ENCODE measurements at places on chromosomes 13 and 19.

DNA sequence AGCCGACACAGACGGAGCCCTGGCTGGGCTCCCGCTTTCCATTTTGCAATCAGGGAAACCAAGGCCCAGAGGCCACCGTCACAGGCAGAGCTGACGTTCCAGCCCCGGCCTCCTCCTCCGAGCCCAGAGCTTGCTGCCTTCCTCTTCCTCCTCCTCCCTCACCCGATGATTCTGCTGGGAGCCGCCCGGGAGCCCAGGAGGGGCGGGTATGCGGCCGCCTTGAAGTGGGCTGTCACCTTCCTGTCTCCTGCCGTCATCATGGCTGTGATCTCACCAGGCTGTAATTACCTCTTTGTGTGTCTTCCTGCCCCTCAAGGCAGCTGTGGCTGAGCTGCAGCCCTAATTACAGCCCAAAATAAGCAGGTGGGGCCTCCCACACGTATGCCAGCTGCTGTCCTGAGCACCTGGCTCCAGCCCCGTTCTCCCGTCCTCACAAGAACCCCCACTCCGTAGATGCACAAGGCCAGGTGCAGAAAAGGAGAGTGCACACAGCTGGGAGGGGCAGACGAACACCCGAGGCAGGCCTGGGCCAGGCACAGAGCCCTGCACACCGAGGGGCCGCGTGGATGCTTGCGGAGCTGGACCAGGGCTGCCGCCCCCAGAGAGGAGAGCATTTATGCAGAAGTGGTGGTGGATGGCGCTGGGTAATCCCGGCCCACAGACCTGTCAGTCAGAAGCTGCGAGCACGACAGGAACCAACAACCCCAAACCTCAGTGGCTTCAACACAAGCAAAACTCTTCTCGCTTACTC is 4.0 kb downstream of the TPGS1 start:
- DNase-seq = no peak

GRCh38 chr13:36445891-36446351 is 13.6 kb downstream of the CCNA1 start:
- no peak for DNase-seq

GRCh38 chr19:19185853-19186740 is 5.9 kb downstream of the BORCS8 start:
- DNase-seq = no peak

- peak; percentile 69 for DNase-seq
Observed at GRCh38 chr19:36141039-36141927, 1.4 kb downstream of the CAPNS1 start.

DNA sequence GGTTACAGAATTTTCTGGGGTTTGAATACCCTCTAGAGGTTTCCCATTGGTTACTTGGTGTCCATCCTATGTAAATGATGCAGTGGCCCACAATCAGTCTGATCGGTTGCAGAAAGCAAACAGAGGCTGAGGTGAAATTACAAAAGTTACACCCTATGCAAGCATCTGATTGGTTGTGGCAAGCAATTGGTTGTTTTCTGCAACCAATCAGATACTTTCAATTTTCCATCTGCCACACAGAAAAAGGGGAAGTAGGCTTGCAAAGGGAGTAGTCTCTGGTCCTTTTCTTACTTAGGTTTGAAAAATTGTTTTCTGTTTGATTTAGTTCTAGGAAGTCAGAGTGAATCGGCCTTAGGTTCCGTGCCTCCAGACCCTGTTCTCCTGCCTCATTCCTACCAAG is 93.1 kb downstream of the WTIP start:
- no peak for DNase-seq

DNA sequence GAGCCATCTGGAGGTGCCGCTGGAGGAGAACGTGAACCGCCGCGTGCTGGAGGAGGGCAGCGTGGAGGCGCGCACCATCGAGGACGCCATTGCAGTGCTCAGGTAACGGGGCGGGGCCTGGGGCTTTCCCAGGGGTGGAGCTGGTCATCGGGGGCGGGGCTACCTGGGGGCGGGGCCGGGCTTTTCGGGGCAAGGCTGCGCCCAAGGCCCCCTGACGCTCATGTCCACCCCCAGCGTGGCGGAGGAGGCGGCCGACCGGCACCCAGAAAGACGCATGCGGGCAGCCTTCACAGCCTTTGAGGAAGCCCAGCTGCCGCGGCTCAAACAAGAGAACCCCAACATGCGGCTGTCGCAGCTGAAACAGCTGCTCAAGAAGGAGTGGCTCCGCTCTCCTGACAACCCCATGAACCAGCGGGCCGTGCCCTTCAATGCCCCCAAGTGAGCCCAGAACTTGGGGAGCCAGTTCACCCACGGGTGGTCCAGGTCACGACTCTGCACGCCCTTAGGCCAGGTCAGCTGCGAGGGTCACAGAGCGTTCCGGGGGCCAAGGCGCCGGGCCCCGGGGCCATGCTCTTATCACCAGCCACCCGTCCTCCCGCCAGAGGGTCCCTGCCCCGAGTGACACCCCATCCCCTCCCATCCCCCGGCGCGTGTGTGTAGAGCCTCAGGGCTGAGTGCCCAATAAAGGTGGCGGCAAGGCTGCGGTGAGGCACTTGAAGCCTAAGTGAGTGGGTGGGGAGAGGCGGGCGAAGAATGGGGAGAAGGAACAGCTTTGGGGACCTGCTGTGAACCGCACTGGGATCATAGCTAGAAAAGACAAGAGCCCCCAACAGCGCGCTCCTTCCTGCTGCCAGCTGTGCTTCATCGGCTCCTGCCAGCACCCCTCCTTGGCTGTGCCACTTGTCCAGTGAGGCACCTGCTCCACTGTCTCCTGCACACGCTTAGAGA is 10.7 kb downstream of the CCDC124 start:
- DNase-seq = no peak
